T-cell (primary cell): ENCODE measurements at places on chromosomes 1 and 21. TPM values are rescaled to one million over a fixed set of nuclear protein-coding genes. Genes with fewer than 3 reads are reported as not detected.

DNA sequence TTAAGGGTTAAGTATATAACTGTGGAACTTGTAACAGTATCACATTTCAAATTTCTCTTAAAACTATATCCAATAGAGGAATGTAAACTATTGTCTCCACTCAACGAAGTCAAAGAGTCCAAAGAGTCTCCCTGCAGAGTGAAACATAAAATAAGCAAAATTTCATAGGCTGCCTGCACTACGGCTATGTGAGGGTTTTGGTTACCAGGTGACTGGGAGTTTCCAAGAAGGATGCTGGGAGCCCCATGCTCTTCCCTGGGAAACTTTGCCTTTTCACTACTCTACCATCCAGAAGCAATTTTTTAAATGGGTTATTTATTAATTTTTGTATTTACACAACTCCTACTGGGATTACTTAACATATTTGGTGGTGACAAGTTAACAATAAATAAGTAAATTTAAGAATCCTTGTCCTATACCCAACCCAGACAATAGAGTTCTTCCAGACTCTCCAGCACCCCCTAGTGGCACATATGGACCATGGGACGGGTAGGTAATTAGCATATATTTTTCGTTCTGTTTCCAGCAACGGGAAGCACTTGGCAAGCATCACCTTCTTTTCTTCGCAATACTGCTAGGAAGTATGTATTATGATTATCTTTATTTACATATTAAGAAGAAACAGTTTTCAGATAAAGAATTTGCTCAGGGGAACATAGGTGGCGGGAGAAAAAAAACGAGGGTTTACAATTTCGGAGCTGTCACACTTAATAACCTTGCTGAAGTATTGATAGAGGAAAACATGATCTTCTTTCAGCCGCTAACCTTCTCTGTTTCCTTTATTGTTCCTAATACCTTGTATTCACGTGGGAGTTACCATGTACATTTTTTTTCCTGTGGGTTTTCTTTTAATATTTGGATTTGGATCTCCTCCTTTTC, 3.5 kb downstream of the FMO2 start:
- peak; percentile 2 for DNase-seq

SLC5A3 gene
- total RNA-seq = 38.5 TPM

DNA sequence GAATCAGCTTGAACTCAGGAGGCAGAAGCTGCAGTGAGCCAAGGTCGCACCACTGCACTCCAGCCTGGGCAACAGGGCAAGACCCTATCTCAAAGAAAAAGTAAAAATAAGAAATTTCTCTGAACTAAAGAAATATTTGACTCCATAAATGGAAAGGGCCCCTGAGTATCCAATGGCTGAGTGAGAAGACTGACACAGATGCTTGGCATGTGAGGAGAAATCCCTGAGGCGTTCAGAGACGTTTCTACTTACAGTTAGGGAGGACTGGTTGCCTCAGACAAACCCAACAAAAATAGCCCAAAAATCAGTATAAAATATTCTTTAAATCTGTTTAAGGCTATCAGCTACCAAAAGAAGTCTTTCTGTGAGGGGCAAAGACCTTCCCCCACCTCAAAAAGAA, 3.0 kb upstream of the SUMO3 start:
- no peak for DNase-seq

DNA sequence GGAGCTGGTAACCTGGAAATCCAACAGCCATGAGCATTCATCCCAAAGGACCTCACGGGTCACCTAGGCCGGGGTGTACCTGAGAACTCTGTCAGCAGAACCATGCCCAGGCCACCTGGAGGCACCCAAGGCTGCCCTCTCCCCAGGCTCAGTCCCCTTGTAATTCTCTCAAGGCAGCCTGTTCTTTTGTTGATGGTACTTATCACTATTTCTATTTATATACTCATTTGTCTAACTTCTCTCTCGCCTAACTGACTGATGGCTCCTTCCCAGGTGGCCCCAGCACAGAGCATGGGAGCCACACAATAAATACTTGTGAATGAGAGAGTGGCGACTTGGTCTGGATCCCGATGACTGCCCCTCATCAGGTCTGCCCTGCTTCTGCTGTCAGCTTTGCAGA, 16.7 kb downstream of the CASP9 start:
- no peak for DNase-seq

GRCh38 chr1:34361781-34362357, 185.2 kb downstream of the C1orf94 start:
- DNase-seq = no peak

- no peak for DNase-seq
Observed at GRCh38 chr1:160094291-160094625, 4.2 kb downstream of the IGSF8 start.

DNA sequence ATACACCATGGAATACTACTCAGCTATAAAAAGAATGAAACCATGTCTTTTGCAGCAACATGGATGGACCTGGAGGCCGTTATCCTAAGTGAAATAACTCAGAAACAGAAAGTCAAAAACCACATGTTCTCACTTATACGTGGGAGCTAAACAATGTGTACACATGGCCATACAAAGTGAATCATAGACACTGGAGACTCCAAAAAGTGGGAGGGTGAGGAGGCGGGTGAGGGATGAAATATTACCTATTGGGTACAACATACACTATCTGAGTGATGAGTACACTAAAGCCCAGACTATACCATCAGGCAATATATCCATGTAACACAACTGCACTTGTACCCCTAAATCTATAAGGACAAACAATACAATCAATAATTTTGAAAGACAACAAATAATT, 39.5 kb upstream of the FAM20B start:
- no peak for DNase-seq

DISP3 gene
- 0.95 TPM for total RNA-seq

DNA sequence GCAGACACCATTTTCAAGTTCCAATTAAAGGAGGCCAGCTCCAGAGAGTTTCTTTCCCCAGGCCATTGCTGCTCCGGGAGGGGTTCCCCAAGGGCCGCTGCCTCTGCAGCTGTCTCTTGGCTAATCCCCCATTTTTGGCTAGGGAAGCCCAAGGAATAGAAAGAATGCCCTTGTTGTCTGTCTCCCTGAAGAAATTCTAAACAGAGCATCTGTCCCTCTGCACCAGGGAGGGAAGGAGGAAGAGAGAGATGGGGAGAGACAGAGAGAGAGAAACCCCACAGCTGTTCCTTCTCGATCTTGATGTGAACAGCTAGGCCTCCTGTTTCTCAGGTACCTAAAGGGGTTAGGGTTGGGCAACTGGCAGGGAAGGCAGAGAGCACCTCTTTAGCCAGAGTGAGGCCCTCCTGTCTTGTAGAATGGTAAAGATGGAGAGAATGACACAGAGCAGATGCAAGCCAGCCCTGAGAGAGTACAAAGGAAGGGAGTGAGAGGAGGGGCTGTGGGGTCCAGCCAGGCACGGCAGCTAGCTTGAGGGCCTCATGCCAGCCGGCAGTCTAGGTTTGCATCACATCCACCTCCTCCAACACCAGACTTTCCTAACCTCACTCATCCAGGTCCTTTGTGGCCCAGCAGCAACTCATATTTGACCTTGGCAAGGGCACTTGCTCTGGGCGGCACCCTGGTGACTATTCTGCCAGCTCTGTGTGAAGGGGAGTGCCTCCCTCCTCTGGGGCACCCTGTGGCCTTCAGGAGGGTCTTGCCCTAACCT, 13.1 kb downstream of the OPTC start:
- DNase-seq = no peak

- DNase-seq = no peak
Observed at GRCh38 chr21:23016617-23017016, 2018.4 kb downstream of the NCAM2 start.

HSPA6 gene
- total RNA-seq = 4.4 TPM

DNA sequence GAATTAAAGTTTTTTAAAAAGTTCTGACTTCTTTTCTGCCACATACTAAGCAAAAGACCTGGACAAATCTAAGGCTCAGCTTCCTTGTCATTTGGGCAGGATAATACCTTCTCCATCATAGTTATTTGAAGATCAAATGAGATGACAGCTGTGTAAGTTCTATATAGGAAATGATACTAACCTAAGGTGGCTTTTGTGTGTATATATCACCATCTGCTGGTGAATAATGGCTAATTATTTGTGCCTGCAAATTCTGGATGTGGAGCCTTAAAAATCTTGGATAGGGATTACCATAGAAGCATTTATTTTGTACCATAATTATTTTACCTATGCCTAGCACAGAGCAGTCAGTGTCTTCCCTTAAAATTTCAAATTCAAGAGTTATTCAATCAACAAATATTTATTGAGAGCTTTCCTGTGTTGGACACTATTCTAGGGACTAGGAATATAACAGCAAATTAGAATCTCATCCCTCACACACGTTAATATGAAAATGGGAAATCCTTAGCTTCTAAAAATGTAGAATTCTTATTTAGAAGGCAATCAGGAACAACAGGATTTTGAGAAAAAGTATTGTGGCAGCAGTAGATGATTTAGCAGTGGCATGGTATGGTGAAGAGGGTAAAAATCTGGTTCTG, 89.8 kb downstream of the TMEM200B start:
- no peak for DNase-seq

DNA sequence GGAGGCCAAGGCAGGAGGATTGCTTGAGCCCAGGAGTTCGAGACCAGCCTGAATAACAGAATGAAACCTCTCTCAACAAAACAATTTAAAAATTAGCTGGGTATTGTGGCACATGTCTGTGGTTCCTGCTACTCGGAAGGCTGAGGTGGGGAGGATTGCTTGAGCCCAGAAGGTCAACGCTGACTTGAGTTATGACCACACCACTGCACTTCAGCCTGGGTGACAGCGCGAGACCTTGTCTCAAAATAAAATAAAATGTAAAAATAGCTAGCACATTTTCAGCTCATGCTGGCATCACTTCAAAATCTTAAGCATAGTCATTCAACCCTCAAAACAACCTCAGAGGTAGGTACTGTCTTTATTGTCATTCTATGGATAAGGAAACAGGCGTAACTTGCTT, 6.4 kb downstream of the JAK1 start:
- no peak for DNase-seq

GRCh38 chr21:43692949-43693348, 26.0 kb upstream of the PDXK start:
- DNase-seq = no peak

GCSAML gene
- total RNA-seq = 0.26 TPM
